Fibroblast of the aortic adventitia (primary cell): ENCODE measurements at places on chromosomes 11 and 22.

DNA sequence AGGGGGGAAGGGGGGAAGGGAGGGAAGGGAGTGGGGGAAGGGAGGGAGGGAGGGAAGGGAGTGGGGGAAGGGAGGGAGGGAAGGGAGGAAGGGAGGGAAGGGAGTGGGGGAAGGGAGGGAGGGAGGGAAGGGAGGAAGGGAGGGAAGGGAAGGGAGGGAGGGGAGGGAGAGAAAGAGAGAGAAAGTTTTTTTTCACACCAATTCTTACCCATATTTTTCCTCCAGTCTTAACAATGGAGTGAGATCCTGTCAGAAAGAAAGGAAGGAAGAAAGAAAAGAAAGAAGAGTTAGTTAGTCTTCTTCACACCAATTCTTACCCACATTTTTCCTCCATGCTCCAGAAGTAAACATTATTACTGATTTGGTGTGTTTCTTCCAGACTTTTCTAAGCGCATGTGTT lies 3.0 kb upstream of the OR2AT4 start:
- no peak for DNase-seq

- DNase-seq = peak; percentile 42
Measured at GRCh38 chr11:88511006-88511405, 173.5 kb upstream of the CTSC start.

DNA sequence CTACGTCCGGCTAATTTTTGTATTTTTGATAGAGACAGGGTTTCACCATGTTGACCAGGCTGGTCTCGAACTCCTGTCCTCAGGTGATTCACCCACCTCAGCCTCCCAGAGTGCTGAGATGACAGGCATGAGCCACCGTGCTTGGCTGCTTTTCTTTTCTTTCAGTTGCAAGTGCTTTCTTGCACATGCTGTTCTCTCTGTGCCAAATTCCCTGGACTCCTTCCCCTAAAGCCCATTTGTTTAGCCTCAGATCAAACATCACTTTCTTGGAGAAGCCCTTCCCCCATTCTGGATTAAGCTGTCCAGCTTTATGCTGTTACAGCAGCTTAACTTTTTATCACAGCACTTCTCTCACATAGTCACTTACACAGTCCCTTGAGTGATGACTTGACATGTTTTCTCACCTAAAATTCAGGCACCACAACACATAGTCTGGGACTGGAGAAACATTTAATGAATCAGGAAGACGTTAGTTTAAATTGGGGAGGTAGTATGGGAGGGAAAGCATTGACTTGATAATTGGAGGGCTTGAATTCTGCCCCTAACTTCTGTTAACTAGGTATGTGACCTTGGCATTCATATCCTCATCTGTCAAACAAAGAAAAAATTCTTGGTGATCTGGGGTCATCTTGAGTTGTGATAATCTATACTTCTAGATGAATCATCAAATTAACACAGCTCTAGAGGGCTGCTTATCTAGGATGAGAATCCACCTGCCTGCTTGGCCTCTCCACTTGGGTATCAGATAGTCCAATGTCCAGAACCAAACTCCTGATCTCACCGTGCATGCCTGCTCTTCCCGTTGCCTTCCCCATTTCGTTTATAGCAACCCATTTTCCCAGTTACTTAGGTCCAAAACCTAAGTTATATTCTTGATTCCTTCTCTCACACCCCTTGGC lies 18.4 kb downstream of the ACO2 start:
- DNase-seq = peak; percentile 50

DNA sequence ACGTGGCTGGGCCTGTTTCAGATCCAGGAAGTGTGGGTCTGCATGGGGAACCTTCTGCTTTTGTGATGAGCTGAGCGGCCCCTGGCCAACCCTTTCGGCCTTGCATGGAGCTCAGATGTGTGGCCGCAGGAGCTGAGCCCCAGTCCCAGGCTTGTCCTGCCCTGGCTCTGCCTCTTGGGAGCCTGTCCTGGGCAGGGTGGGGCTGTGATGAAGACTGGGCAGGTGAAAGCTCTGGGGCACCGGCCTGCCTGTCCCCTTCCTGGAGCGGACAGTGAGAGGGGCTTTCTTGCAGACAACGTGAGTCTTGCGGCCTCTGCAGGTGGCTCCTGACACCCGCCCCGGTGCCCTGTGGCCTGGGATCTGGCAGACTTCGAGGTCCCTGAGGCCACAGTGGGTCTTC lies 1296.6 kb downstream of the BRD1 start:
- DNase-seq = no peak

DNA sequence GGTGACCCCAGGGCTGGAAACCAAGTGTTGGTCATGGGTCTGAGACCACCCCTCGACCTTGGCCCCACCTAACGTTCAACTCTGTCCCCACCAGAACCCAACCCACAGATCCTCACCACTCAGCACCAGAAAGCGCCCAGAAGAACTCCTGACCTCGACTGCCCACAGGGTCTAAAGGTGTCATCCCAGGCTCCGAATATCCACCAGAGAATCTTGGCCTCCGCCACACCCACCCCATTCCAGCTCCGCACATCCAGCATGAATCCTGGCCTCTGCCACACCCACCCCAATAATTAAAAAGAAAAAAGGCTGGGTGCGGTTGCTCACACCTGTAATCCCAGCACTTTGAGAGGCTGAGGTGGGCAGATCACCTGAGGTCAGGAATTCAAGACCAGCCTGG lies 1.3 kb downstream of the CERK start:
- no peak for DNase-seq

GRCh38 chr11:133978794-133979193 lies 22.0 kb upstream of the IGSF9B start:
- no peak for DNase-seq

DNA sequence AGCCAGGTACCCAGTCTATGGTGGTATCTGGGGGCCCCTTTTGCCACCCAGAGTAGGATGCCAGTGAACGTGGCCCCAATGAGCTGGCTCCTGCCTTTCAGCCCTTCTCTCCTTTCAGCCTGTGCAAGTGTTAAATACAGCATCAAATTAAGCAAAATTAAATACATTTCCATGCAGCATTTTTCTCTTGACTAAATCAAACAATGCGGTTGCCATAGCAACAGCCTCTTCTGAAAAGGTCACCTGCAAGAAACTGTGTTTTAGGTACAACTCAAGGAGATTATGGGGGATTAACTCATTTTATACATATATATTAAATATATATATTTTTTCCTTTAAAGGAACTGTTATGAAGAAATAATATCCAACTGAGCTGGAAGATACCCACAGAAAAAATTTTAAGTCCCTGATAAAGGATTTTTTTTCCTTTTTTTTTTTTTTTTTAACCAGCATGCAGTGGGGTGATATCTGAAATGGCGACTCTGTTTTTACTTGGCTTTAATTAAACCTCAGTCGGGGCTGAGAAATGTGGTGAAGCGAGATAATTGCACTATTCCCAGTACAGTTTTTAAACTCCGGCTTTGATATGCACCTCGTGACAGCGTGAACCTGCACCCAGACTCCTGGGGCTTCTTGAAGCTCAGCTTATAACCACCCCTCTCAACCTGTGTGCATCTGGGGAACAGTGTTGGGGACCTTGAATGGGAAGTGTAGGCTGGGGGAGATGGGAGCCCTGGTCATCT lies 115.3 kb downstream of the PKNOX2 start:
- no peak for DNase-seq

DNA sequence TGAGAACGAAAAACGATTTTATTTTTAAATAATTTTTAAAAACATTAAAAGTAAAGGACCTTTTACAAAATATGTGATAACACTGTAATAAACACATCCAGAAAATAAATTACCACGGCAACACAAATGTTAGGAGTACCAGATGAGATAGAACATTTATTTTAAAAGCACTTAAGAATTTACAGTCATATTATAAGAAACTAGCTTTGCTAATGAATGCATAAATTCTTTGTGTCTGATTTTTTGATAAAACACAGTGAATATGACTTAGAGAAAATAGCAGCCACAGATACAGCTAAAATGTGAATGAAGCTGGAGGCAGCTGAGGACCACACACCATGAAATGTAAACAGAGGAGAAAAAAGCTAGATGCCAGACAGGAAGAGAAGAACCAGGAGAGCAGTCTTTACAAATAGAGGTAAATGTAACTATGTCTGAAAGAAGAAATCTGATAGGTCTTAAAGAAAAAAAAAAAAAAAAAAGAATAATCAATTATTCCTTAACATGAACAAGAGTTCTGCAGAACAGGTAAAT lies 14.6 kb downstream of the CCDC34 start:
- no peak for DNase-seq

- DNase-seq = peak; percentile 35
Measured at GRCh38 chr11:62552485-62553079, 6.0 kb upstream of the AHNAK start.

GRCh38 chr11:92875473-92875872 lies 94.0 kb upstream of the MTNR1B start:
- no peak for DNase-seq

- DNase-seq = peak; percentile 82
Measured at GRCh38 chr11:6695377-6695776, 12.2 kb upstream of the MRPL17 start.

- no peak for DNase-seq
Measured at GRCh38 chr22:39745789-39746188, 147.8 kb downstream of the ENTHD1 start.

DNA sequence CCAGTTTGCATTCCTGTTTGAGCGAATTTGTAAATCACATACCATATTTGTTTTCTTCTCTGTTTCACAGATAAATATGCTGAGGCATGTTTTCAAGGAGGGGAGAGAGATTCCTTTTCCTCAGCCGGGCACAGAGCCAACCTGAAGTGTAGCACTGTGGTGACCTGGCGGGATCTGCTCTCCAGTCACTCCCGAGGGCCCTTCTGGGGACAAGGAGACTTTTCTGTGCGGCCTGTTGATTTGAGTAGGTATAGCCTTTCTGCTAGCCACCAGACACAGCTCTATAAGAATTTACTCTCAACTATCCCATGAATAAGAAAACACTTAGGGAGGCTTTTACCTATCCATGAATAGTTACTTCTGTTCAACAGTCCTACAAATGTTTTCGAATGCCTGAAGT lies 63.5 kb upstream of the FDX1 start:
- no peak for DNase-seq

DNA sequence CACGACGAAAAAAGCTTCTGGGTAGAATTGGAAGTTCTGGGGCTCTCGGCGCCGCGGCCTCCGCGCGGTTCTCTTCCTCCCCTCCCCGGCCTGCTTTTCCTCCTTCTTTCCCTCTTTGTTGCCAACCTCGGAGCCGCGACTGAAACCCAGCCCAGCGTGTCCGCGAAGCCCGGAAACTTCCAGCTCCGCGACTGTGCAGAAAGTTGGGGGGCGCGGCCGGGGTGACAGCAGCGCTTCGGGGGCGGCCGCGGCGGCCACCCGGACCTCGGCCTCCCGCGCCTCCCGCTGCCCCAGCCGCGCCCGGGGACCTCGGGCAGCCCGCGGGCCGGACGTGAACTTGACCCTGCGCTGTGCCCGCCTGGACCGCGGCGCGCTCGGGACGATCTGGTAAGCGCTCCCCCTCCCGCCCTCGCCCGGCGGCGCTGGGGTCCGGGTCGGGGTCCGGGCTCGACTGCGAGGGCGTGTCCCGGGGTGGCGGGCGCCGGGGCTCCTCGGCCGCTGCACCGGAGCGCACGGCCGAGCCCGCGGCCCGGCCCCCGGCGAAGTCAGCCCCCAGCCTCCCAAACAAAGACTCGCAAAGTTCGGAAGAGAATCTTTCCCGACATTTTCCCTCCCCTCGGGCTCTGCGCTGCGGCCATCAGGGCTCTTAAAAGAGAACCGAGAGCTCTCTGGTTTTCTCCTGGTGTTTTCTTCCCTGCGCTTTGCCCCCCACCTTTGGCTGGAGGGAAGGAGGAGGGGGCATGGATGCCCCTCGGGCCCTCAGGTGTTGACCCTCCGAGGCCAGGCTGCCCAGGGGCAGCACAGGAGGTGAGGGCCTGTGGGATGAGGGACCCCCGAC lies 67.9 kb upstream of the WNT7B start:
- DNase-seq = peak; percentile 45

DNA sequence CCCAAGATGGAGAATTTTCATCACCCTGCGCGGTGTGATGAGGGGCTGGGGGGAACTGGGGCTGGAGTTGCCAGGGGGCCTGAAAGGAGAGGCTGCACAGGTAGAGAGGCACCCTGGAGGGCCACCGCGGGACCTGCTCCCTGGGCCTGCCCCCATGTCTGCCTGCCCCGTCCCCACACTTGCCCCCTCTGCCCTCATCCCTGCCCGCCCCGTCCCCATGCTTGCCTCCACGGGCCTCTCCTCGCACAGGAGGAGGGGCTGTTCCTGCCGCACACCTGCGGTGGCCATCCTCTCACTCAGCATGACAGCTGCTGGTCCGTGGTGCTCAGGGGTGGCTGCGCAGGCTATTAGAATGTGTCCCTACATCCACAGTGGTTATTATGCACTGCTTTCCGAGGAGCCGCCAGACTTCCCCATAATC lies 43.5 kb downstream of the LINC01488 start:
- DNase-seq = no peak

DNA sequence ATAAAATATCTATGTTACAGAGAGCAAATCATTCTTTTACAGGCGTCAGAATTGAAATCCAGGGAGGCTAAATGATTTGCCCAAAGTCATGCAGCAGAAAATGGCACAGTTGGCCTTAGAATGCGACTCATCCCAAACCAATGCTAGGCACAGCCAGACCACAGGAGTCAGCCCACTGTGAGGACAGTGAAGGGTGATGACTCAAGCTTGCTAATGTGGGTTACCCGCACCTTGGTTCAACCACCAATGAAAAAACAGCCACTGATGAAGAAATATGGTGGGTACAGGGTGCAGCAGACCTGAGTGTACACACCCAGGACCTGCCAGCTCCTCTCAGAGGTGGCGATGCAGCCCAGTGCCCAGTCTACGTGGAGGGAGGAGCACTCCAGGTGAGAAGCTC lies 89.7 kb downstream of the ZC3H12C start:
- DNase-seq = no peak

DNA sequence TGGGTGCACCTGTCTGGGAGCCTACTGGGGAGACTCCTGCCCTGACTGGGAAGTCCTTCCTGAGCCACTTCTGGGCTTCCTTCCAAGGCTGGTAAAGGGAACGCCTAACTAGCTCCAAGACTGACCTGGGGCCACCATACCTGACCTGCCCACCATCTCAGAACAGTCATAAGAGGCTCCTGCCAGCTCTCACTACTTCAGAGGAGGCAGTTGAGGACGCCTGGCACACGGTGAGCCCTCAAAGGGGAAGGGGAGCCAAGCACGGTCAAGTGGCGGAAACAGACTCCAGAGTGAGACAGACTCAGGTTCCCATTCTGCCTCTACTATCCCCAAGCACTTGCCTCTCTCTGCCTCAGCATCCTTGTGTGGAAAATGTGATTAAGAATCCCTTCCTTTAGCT lies 7.6 kb downstream of the MCAT start:
- DNase-seq = no peak

DNA sequence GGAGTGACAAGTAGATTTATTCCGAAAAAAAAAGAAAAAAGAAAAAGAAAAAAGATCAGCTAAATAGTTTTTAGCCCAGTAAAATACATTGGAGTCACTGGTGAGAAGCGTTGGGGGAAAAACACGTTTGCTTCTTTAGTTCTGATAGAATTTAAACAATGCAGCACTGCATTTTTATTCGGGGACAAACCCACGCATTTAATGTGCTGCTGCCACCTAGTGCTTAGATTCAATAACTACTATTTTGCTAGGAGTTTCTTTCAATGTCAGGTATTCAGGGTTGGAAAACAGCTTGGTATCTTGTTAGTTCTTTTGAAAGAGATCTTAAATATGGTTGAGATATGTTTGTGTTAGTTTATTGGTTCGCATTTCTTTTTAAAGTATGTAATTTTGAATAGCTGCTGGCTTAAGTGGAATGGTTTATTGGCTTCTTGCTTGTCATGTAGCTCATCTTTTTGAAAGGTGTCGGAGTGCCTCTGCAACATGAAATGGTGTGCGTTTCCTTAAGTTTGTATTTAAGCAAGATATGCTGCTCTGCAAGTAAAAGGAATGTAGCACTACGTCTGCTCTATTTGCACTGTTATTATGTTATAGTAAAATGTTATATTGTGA lies 41.9 kb downstream of the SVIP start:
- DNase-seq = peak; percentile 76

GRCh38 chr22:19055801-19056200 lies 66.4 kb downstream of the DGCR2 start:
- DNase-seq = no peak
